ENCODE measurements at places on chromosomes 5 and 9. TPM values are rescaled to one million over a fixed set of nuclear protein-coding genes. Genes with fewer than 3 reads are reported as not detected.

DNA sequence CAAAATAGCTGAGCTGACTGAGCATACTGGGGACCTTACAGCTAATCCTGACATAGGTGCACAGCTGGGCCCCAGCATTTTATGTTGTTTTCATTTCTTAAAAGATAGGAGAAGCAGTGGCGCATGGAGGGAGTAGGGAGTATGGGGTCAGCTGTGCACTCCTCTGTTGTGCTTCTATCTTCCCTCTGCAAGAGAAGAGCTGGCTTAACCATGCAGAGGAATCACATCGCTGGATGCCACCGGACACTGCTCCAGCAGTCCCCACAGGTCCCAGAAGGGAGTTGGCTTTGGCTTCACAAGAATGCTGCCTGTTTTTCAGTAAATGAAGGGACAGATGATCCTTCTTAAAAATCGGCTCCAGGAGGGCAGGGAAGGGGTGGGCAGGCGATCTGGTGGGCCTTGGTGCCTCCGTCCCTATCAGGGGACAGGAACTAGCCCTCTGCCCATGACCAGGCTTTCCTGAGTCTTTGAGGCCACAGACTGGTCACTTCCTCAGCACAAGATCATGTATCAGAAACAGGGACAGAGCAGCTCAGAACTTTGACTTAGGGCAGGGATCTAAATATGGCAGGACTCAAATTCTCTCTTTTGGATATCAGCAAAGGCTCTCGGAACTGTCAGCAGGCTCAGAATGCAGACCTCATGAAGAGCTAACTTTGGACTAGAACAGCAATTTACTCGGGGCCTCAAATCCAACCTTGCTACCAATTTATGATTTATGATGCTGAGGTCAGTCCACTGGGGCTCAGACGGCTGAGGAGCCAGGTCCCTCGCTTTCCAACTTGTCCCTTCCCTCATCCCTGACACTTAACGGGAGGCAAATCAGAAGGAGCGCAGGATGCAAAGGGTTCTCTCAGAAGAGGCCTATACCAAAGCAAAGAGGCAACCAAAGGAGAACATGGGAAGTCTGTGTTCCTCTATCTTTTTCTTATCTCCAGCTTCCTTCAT lies 47.2 kb downstream of the MARCHF3 start:
- no peak for DNase-seq

- no peak for DNase-seq
Measured at GRCh38 chr5:14850419-14851049, 21.0 kb downstream of the ANKH start.

DNA sequence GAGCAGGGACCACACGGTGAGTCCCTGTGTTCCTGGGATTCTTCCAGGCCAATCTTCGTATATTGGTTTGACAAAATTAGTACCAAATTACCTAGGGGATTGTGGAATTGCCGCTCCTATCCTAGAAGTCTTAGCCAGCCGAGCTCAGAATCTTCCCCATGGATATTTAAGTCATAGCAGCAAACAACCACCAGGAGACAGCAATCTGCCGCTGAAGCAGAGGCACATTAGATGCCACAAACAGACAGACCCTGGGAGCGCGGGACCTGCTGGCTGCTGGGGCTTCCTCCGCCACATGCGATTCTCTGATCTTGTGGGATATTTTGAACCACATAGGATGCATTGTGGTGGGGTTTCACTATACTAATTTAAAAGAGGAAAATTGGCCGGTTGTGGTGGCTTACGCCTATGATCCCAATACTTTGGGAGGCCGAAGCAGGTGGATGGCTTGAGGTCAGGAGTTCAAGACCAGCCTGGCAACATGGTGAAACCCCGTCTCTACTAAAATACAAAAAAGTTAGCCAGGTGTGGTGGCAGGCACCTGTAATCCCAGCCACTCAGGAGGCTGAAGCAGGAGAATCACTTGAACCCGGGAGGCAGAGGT lies 31.7 kb upstream of the ZBTB43 start:
- no peak for DNase-seq

GRCh38 chr5:172533058-172533398 lies 78.7 kb upstream of the SH3PXD2B start:
- DNase-seq = no peak

The CD274 gene
- 21.7 TPM for total RNA-seq

The ANKRD18A gene
- total RNA-seq = 2.8 TPM

The MUSK gene
- 0.09 TPM for total RNA-seq
